Activated CD4-positive, alpha-beta memory T cell treated with anti-CD3 and anti-CD28 coated beads, Interleukin-2, amount 10 ng/mL, durations not matched to agents 7 days and 5 days (primary cell): ENCODE measurements at places on chromosomes 7 and 10. TPM values are rescaled to one million over a fixed set of nuclear protein-coding genes. Genes with fewer than 3 reads are reported as not detected.

HELLS gene
- 95.3 TPM for total RNA-seq

VWA2 gene
- not detected for total RNA-seq

DNA sequence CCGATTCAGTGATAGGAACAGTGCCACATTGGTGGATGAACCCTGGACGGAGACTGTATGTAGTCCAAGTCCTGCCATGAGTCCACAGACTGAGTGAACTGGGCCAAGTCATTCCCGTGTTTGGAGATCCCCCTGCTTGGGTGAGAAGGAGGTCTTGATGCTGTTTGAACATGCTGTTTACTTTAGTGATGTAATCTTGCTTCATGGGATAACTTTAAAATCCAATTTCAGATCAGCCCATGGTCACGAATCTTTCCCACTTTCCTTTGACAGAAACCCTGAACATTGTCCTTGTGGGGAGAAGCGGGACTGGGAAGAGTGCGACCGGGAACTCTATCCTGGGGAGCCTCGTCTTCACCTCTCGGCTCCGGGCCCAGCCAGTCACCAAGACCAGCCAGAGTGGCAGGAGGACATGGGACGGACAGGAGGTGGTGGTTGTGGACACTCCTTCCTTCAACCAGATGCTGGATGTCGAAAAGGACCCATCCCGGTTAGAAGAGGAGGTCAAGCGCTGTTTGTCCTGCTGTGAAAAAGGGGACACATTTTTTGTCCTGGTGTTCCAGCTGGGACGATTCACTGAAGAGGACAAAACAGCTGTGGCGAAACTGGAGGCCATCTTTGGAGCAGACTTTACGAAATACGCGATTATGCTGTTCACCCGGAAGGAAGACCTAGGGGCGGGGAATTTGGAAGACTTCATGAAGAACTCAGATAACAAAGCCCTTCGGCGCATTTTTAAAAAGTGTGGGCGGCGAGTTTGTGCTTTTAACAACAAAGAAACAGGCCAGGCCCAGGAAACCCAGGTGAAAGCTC is 26.6 kb downstream of the GIMAP8 start:
- no peak for DNase-seq

- no peak for DNase-seq
These were observed 17.7 kb downstream of the ZNF775 start for GRCh38 chr7:150396851-150397260.
